Stimulated activated naive CD4-positive, alpha-beta T cell treated with Interleukin-2 at 50 U/mL for 16 hours (primary cell): ENCODE measurements at places on chromosomes 7 and 10.

DNA sequence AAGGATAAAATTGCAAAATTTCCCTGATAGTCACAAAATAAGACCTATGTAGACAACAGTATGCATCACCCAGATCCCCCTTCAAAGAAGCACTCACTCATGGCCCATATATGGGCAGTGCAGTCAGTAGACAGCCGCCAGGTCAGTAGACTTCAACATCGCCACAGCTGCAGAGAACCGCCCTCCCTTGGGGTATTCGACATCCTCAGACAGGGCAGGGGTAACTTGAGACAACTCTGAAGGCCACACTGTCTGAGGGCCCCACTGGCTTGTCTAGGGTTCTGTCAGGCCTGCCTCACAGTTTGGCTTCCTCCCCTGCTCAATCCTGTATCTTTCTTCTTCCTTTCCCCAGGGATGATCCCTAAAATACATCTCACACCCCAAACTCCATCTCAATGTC is 172.3 kb downstream of the IMMP2L start:
- no peak for DNase-seq

DNA sequence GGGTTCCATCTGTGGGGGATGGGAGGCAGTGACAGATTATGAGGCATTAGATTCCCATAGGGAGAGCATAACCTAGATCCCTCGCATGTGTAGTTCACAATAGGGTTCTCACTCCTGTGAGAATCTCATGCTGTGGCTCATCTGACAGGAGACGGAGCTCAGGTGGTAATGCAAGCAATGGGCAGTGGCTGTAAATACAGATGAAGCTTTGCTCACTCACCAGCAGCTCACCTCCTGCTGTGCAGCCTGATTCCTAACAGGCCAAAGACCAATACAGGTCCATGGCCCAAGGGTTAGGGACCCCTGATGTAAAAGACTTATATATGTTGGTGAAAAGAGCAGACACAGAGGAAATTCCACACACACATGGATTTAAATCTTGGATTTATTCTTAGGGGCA is 370.2 kb downstream of the NRG3 start:
- DNase-seq = no peak

GRCh38 chr10:127196282-127197153 is at the start of gene INSYN2A:
TSS of gene INSYN2A (minus strand) at chr10:127196591. CDS start at chr10:127176395, 20,196 bp downstream.
- DNase-seq = no peak

DNA sequence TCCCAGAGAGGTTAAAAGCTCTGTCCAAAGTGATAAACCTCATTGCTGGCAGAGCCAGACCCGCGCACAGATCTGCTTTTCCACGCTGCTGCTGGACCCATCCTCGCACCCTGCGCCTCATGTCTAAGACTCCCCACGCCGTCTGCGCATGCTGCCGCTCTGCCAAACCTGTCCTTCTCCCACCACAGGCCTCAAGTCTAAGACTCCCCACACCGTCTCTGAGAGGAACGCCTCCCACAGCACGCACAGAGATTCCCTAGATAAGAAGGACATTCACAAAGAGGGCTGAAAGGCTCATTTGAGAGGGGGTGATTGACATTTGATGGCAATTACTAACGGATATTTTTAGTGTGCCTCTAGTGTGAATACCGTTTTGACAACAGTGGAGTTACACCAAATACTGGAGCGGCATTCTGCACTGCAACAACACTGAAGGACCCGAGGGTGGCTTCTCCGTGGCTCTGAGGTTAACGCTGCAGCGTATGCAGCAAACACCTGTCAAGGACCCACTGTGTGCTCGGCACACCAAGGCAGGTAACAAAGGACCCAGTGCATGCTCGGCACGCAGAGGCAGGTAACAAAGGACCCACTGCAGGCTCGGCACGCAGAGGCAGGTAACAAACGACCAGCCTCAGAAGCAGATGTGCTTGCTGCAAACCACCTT is 231.4 kb downstream of the DNAJB6 start:
- no peak for DNase-seq

GRCh38 chr10:103021900-103022293 is 103.8 kb downstream of the CNNM2 start:
- DNase-seq = no peak

DNA sequence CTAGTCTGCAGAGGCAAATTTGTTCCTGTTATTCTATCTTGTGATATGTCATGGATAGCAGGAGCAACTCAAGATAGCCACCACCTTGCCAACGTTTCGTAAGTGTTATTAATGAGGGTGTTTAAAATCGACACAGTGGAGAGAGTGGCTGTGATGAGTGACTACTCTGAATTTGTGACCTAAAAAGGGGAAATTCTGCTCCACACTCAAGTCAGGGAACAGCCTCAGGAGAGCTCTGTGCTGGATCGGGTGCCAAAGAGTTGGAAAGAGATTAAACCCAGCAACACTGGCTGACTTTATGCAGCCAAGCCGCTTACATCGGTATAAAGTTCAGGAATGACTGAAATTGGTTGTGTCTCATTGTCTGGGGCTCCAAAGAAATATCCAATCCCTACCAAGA is 9.5 kb downstream of the TACC2 start:
- no peak for DNase-seq

- no peak for DNase-seq
These were observed 21.2 kb upstream of the ANLN start for GRCh38 chr7:36368496-36368895.

GRCh38 chr7:79598351-79598750 is 144.9 kb upstream of the MAGI2 start:
- no peak for DNase-seq

- no peak for DNase-seq
These were observed 1037.0 kb downstream of the CNTNAP2 start for GRCh38 chr7:147153571-147153970.

DNA sequence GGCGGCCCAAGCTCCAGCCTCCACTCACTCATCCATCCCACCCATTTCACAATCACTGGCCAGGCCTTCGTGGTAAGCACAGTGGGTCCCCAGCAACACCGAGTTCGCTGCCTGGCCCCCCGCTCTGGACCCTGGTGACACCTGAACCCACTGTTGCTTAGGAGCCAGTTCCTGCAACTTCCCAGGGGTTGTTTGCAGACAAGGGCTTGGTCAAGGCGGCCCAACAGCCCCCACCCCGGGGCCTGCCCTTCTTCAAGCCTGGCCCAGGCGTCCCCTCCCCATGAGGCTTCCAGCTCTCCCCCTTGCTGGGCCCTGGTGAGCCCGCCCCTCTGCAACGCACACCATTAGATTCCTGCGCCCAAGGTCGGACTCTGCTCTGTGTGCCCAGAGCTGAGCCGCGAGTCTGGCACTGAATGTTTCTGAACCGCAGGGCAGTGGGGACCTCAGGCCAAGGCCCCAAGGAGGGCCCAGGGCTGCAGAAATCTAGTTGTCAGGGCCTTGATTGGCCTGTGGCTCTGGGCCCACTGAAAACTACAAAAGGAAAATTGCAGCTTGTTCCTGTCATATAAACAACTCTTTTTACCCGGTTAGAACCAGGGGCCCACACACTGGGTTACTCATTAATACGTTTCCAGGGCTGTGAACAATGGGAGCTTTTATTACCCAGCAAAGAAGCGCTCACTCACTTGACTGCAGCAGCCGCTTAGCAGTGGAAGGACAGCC is 2.1 kb upstream of the COX19 start:
- no peak for DNase-seq

- DNase-seq = no peak
These were observed 46.2 kb downstream of the WDR11 start for GRCh38 chr10:120897343-120897742.

DNA sequence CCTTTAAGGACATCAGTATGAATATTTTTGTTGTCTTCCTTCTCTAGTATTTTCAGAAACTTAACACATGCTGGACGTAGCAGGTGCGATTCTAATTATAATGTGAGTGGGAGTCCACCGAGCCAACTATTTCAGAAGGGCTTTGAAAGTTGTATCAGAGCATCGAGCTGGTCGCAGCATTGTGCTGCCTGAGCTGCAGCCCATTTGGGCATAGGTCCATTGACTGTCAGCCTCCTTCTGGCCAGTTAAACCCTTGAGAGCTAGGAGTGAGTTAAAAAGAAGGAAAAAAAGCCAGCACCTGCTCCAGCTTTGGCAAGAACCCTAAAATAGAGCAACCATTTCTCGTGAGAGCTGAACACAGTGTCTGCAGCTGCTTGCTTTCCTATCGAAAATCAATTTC is 47.8 kb downstream of the SLC35G1 start:
- no peak for DNase-seq

- DNase-seq = no peak
These were observed 276.3 kb downstream of the TFEC start for GRCh38 chr7:115754226-115754625.

- no peak for DNase-seq
These were observed 35.6 kb upstream of the GRB10 start for GRCh38 chr7:50818324-50818723.

GRCh38 chr10:113301342-113301984 is 251.4 kb upstream of the HABP2 start:
- DNase-seq = no peak

DNA sequence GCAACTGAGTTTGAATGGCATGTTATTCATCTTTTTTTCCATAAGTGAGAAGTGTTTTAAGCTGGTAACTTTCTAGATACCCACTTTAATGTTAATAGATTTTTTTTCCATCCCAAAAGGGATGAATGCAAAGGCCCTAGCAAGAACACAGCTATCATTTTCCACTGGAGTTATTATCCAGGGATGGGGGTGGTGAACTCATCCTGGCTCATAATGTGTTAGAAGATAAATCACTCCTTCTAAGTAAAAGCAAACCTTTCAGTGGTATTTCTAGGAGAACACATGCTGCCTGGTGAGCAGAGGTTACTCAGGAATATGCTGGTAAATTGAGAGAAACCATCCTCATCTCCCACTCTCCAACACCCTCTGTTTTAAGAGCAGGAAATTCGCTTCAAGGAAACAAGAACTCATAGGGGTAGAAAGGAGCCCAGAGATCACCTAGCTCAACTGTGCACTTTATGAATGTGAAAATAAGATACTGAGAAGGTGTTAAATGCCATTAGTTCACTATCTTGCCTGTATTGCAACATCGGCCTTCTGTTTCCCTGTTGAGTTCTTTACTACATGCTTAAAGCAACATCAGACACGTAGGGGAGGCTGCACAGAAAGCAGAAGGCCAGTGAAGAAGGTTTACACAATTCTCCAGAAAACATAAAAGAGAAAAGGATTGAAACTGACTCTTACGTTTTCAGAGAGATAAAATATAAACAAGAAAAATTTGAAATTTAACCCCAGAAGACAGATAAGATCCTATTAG is 264.0 kb upstream of the PRKCQ start:
- no peak for DNase-seq

- no peak for DNase-seq
These were observed 23.3 kb upstream of the SLC26A5 start for GRCh38 chr7:103469095-103469948.

DNA sequence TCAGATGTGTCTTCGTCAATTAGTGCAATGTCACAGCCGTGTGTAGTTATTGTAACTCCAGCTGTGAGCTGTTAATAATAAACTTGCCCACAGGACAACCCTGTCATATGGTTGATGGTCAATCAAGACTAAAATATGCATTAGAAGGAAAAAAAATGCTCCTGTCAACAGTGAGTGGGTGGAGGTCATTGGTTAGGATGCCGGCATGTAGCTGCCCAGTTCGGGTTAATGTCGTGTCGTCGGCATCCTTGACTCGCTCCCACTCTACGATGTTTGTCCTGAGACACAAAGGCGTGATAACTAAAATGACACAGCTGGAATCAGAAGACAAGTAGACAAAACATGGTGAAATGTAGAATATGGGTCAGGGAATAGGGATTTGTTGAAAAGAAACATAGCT is 442.8 kb upstream of the NPVF start:
- DNase-seq = no peak

DNA sequence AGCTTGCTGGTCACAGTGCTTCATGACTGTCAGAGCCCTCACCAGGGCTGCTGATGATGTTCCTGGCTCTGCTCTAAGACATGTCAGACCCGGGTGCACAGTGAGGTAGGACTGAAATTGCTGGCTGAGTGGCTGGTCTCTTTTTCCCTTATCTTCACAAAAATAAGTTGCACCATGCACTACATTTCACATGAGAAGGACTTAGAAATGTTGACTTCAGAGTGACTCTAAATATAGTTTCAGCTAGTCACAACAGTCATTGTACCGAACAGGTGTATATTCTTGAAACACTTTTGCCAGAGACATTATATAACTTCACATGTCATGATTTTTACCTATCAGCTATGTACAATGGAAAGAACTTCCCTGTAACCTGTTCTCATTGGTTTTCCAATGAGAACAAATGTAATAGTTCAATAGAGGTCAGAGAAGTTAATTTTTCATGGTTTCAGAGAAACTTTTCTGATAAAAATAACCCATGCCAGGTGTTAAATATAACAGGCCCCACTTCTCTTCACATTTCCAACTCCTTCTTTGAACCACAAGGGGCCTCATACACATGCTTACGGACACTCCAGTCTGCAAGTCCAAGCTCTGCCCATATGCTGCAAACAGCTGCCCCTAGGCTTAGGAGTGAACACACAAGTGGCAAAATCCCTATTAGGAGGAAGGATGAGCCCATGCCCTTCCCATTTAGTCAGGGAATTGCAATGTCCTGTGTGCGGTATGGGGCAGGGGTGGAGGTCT is 115.6 kb downstream of the CDK6 start:
- no peak for DNase-seq

DNA sequence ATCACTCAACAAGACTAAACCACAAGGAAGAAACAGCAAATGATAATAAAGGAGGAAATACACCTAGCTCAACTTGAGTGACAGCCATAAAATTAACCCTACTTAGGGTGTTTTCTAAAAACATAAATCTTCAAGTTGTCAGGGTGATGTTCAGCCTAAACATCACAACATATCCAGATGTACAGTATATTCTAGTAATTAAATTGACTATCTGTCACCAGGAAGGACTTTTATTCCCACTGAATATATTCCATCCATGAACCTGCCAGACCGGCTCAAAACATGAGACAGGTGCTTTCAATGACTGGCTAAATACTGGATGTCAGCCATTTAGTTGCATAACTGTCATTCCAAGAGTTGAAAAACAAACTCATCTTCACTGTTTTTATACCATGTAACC is 298.1 kb upstream of the NEBL start:
- no peak for DNase-seq

GRCh38 chr7:17772581-17773288 is 167.6 kb downstream of the SNX13 start:
- no peak for DNase-seq

DNA sequence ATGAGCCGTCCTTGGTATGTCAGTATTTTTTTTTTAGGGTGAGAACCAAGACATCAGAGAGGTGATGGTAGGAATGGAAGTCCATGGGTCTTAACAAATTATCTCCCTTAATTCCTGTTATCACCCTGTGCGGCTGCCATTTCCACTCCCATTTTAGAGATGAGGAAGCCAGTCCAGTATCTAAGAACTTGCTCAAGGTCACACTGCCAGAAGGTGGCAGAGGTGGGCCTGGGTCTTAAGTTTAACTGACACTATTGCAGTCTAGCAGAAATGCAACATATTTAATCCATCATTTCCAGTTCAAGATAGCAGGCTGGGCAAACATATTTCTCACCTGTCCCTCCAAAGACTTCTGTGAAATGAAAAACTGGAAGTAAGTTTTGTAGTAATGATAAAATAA is 108.3 kb downstream of the GLI3 start:
- no peak for DNase-seq

- DNase-seq = no peak
These were observed 121.8 kb downstream of the PLXDC2 start for GRCh38 chr10:19937989-19938388.
